ENCODE measurements at places on chromosomes 16 and 17.

DNA sequence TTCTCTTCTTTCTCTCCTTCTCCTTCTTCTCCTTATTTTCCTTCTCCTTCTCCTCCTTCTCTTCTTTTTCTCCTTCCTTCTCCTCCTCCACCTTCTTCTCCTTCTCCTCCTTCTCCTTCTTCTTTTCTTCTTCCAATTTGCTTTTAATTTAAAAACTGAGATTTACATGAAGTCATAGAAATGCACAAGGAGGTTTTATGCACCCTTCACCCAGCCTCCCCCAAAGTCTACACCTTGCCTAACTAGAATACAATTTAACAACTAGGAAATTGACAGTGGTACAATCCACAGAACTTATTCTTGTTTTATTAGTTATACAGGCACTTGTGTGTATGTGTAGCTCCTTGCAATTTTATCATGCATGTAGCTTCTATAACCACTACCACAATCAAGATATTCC is 826.7 kb downstream of the KCNJ2 start:
- no peak for DNase-seq

GRCh38 chr16:88713568-88714419 is 7.5 kb downstream of the CTU2 start:
- DNase-seq = no peak

GRCh38 chr17:59388069-59388556 is 56.7 kb downstream of the YPEL2 start:
- DNase-seq = no peak

DNA sequence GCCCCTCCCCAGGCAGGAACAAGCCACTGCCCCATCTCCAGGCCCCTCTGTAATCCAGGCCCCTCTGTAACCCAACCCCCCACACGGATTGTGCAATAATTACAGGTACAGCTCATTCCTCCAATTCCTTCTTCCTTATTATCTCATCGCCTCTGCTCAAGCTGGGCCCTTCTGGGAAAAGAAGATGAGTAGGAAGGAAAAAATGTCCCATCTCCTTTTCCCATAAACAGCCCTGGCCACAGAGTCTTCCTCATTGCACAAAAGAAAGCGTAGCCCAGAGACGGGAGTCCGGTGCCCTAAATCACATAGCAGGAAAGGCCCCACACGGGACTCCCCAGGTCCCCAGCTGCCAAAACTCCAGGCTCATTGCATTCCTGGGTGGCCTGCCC is 3.6 kb upstream of the LITAFD start:
- no peak for DNase-seq

- DNase-seq = no peak
Observed at GRCh38 chr16:31505483-31505882, 2.7 kb downstream of the RUSF1 start.

- DNase-seq = no peak
Observed at GRCh38 chr17:79064026-79064425, 10.6 kb upstream of the ENGASE start.

- no peak for DNase-seq
Observed at GRCh38 chr16:86530251-86531190, 20.2 kb downstream of the FOXF1 start.

- no peak for DNase-seq
Observed at GRCh38 chr16:9128346-9129342, 37.2 kb downstream of the HAPSTR1 start.

DNA sequence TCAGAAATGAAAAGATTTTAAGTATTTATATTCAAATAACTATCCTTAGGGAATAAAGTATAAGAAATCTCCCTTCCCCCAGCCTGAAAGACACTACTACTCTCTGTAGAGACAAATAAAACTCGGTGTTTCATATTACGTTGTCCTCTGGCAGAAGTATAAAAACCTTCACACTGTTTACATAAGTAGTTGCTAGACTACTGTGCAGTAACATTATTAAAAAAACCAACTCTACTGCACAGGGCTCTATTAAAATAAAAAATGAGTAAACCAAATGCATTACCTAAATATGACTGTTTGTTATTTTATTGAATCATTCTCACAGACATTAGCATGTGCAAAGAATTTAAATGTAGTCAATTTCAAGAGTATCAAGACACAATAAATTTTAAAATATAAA is 67.4 kb downstream of the MED13 start:
- DNase-seq = no peak

- DNase-seq = peak; percentile 87
Observed at GRCh38 chr17:4806777-4807604, at the start of gene PLD2. PLD2 (plus strand) TSS chr17:4807152; CDS start chr17:4807773, 621 bp downstream.

GRCh38 chr16:24953306-24953705 is 61.9 kb downstream of the ARHGAP17 start:
- no peak for DNase-seq

DNA sequence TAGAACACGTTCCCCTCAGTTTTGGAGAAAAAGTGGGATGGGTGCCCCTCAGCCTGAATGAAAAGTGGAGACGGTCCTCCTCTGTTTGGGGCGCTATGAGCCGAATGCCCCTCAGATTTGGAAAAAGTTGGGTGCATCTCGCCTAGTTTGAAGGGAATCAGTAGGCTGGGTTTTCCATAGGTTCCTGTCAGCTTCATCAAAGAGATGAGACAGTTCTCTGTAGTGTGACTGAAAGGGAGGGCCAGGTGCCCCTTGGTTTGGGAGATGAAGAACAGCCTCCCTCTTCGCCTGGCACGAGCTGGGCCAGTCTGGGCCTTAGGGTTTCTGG is 742 bp upstream of the SLC9A5 start:
- DNase-seq = no peak

DNA sequence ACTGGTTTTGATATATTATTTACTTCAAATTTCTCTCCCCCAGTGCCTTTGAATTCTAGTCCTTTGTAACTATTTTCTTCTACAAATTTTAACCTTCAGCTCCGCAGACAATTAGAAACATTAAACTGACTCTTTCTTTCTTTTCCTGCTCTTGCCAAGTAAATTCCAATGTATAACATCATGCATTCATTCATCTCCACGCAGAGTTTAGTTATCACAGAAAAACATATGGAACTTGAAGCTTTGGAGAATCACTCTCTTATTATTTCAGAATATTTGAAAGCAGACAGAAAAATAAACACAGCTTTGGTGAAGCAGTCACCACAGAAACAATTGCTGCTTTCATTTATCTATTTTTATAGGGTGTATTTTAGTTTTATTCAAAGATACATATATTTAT is 778.7 kb upstream of the CDH8 start:
- DNase-seq = no peak

- DNase-seq = no peak
Observed at GRCh38 chr16:2910441-2910969, 1.2 kb upstream of the FLYWCH1 start.

GRCh38 chr16:85139881-85140339 is 27.6 kb upstream of the CIBAR2 start:
- no peak for DNase-seq

DNA sequence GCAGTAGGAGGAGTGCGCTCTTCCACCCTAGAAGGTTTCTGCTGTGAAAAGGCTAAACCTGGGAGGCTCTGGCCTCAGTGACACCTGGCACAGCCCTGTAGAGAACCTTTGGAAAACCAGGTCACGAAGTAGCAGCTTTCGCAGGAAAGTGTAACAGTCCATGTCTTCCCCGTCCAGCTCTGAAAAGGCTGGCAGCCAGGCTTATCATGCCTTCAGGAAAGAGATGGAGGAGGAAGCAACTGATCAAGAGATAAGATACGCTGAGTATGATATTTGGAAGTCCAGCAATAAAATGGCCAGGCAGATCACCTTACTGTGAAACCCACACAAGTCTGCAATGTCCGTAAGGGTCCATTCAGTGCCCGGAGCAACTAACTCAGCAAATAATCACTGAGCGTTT is 22.3 kb downstream of the TUBD1 start:
- DNase-seq = no peak

DNA sequence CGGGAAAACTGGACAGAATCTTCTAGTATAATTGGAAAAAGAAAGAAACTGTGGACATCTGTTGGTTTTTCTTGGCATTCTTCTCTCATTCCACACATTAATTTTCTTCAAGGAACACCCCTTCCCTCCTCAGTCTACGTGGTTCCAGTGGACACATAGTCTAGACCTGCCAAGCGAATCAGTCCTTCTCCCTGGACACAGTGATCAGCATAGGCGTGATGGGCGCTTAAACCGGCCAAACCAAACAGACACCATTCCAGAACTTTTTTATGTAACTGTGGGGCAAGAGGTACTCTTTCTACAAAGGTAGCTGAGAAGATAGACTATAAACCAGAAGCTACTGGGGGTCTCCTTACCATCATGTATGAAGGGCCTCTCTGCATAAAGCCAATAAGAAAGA is 121.8 kb upstream of the COX10 start:
- no peak for DNase-seq

All from CD4-positive, alpha-beta T cell treated with Interleukin-15 for 1 hour (primary cell).